ENCODE measurements at places on chromosomes 12 and 14. TPM values are rescaled to one million over a fixed set of nuclear protein-coding genes. Genes with fewer than 3 reads are reported as not detected.

- DNase-seq = no peak
These were observed 41.8 kb upstream of the CLMN start for GRCh38 chr14:95361373-95362137.

Gene ABHD12B
- not detected for total RNA-seq

Gene WNT5B
- total RNA-seq = 11.7 TPM

- no peak for DNase-seq
These were observed 9.6 kb downstream of the TSPAN9 start for GRCh38 chr12:3086729-3087323.

Gene ANO2
- total RNA-seq = 23.2 TPM

DNA sequence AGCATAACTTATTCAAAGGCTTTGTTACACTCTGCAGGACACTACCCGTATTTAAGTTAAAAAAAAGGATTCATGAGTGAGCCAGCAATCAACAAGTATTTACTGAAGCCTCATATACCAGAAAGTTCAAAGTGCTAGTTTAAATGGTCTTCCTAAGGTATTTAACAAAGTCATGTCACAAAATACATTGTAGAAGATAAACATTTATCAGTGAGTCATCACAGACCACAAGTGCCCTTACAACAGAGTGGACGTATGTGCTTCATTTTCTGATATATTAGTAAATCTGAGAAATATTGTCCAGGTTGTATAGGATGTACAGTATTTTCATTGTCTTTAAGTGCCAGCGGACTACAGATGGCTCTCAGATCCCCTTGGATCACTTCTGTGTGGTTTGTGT is 24.2 kb downstream of the FLRT2 start:
- DNase-seq = no peak

- no peak for DNase-seq
These were observed 85.0 kb downstream of the FOXN3 start for GRCh38 chr14:89332031-89332430.

Gene SIX1
- 6.5 TPM for total RNA-seq

Gene SMCO2
- not detected for total RNA-seq

GRCh38 chr14:50835280-50835679 is 4.3 kb upstream of the NIN start:
- no peak for DNase-seq

- no peak for DNase-seq
These were observed 29.4 kb downstream of the SLC24A4 start for GRCh38 chr14:92352158-92352985.

Gene TCL1A
- total RNA-seq = not detected

GRCh38 chr12:102971227-102971626 is 13.8 kb downstream of the ASCL1 start:
- no peak for DNase-seq

- DNase-seq = no peak
These were observed 44.0 kb downstream of the PPHLN1 start for GRCh38 chr12:42370013-42370412.

DNA sequence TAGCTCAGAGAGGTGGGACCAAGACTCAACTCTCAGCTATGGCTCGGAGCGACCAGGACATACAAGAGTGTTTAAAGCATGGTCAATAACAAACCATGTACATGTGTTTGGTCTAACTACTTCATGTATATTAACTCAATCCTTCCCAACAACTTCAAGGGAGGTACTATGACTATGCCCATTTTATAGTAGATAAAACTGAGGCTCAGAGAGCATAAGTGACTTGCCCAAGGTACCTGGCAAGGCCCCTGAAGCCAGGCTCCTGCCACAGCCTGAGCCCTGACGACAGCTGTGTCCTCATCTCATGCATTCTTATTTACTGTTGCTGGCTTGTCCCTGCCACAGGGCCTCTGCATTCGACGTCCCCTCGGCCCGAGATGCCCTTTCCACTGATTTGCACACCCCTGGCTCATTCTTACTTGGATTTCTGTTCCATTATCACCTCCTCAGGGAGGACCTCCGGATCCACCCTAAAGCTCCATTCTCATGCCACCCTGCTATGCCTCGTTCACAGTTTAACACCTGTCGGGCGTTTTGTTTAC is 2.6 kb downstream of the TESC start:
- DNase-seq = no peak

GRCh38 chr12:73612551-73612950 is 925.1 kb upstream of the ATXN7L3B start:
- no peak for DNase-seq

Gene PIK3C2G
- not detected for total RNA-seq

Gene SCNN1A
- total RNA-seq = 15.9 TPM

DNA sequence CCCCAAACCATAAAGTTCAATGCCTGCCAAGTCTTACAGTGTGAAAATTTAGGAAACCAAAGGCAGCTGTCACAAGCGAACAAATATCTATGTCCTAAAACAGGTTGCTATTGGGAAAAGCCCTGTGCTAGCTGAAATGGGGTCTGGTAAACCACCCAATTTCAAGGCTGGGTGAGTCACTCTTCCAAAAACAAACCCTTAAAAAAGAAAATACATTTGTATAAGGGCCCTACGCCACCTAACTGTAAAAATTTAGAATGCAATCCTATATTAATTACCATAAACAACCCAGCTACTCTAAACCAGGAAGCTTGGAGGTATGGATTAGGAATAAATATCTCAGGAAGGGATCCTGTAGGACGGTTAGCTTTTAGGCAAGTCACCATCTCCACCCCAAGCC is 32.1 kb downstream of the PRMT8 start:
- no peak for DNase-seq

Gene SDR9C7
- not detected for total RNA-seq

DNA sequence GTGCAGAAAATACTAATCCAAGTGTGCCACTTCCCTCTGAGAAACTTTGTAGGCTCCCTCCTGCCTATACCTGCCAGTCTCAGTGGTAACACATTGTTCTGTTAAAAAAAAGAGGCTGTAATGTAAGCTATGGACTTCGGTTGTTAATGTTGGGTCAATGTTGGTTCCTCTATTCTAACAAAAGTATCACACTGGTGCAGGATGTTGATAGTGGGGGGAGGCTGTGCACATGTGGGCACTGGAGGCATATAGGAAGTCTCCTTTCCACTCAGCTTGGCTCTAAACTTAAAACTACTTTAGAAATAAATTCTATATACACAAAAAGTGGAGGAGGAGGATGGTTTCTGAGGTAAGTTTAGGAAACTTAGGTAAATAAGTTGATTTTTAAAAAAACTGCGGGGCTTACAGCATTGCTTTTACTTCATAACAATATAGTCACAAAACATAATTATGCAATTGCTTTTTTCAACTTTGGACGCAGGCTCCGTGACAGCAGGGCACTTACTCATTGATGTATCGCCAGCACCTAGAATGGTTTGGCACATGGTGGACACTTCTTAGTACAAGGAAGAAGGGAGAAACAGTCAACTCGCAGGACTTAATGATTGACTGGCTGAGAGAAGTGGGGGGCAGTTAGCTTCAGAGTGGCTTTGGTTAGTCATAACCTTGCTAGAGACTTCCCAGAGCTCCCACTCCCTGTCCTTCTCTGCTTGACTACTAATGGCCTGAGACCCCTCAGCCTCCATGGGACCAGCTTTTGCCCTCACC is 7.9 kb upstream of the NYNRIN start:
- DNase-seq = no peak

DNA sequence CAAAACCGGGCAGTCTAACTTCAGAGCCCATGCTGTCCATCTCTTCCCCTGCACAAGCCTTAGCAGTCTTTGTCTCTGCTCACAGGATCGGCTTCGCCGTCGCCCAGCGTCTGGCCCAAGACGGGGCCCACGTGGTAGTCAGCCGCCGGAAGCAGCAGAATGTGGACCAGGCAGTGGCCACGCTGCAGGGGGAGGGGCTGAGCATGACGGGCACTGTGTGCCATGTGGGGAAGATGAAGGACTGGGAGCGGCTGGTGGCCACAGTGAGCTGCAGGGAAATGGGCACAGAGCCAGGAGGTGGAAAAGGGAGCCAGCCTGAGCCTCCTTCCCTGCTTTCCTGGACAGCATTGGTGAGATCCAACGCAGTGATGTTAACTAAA is 14.2 kb upstream of the CARMIL3 start:
- DNase-seq = no peak

Gene SPX
- total RNA-seq = 1.5 TPM

Gene DPPA3
- total RNA-seq = not detected

GRCh38 chr12:131825146-131825892 is 2.9 kb upstream of the MMP17 start:
- DNase-seq = no peak

Gene PNN
- total RNA-seq = 38.2 TPM

DNA sequence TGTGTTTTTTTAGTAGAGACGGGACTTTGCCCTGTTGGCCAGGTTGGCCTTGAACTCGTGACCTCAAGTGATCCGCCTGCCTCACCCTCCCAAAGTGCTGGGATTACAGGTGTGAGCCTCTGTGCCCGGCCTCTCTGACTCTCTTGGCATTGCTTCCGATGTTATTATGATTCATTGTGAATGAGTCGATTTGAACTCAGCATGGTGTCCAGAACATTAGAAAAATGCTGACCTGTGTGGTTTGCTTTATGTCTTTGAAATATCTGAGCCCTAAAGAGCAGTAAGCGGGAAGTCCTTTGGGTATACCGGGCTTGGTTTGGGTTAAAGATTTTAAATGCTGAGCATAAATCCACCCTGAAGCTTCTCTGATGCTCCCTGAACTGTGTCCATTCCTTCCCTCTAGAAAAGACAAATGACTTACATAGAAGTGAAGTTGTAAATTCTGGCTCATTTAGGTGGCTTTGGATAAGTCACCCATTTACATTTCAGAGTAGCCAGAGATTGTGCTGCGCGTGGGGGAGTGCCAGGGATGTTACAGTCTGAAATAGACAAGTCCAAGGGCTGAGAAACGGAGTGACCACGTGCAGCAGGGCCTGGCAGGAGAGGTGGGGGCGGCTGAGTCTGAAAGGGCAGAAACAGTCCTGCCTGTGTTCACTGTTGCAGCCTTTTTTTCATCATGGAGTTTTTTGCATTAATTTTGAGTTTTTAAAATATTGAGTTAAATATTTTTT is 39.6 kb downstream of the SLC15A4 start:
- DNase-seq = no peak

Measured in tibial nerve (tissue), 4 donors.